Stimulated activated CD8-positive, alpha-beta memory T cell treated with anti-CD3 and anti-CD28 coated beads, Interleukin-2, amount 100 ng/mL, for 1 hour (primary cell): ENCODE measurements at places on chromosomes 12 and 14.

DNA sequence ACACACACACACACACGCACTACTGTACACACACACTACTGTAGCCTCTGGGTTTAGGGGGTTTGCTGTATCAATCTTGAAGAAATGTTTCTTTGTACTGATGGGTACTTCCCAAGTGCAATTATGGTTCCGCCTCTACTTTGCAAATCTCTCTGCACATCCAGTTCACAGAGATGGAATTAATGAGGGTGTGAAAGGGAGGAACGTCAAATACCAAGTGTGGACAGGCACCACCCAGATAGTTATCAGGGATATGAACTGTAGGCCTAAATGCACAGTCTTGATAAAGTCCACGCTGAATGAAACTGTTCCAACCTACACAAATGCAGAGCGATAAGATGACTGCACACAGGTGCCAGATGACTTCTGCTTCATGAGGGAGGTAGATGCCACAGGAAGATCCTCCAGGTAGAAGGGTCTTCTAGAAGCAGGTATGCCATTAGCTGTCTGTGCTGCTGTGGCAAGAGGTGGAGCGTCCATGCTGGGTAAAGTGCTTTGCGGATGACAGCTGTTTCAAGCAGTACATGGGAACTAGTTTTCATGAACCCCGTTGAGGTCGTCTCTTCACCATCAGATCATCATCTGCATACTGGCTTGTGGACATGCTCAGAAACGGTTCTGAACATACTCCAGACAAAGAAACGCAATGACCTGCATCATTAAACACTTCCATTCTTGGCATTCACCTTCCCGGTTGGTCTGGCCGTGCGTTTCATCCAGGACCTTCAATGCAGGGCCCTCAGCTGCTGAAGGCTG, 314.3 kb upstream of the RTL1 start:
- no peak for DNase-seq

DNA sequence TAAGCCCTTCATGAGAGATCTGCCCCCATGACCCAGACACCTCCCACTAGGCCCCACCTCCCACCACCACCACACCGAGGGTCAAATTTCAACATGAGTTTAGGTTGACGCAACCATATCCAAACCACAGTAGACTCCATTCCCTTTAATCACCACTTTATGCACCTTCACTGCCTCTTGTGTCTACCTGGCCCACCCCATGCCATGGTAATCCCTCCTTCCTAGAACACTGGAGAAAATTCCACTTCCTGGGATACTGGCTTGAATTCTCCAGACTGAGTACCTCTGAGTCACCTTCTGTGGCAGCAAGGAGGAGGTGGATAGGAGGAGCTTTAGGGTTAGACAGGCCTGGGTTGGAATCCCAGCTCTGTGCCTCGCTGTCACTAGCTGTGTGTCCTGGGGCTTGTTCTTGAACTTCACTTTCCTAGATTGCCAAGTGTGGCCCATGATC, 26.1 kb upstream of the CIPC start:
- DNase-seq: no peak

DNA sequence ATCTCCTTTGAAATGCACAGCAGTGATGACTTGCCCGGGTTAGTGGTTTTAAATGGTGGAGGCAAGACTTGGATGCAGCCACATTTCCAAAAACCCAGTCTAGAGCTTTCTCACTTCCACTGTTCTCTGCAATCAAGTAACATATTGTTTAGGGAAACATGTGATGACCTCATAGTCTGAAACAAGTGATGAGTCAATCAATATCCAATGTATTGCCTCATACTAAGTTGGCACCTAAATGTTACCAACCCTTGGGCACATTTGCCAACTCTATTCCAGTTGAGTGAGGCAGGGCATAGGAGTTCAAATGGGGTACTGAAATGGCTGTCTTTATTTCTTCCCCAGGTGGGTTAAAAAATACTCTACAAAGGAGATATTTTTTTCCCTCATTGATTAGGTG, 1105.4 kb downstream of the VRK1 start:
- no peak for DNase-seq

DNA sequence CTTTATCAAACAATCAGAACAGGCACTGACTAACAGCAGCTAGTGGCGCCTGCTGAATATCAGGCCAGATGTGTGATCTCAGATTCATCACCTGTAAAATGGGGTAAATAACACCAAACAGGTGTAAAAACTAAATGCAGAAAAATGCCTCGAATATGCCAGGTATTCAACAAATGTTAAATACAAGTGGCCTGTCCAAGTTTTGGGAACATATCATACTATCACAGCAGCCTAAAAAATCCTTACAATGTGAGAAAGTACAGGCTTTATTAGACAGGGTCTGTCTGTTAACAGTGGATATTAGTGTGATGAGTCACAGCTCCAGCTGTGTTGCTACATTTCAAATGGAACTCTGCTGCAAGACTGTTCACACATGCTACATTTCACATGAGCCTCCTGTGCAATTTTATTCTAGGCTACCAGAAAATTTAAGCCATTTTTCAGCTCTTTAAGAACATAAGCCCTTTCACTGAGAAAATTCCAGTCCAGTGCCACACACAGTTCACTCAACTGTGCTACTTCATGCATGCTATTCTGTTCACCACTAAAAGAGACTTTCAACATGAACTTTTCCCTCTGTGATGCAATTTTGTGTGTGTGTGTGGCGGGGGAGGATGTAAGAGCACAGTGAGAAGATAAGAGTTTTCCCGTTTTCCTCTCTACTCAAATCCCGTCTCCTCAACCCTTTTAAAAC, 56.7 kb downstream of the MSRB3 start:
- no peak for DNase-seq

- no peak for DNase-seq
These were observed 17.5 kb downstream of the GSTZ1 start for GRCh38 chr14:77338302-77338701.

- DNase-seq: no peak
These were observed 30.7 kb upstream of the BCL7A start for GRCh38 chr12:121990692-121991603.

GRCh38 chr12:13948621-13949020, 32.8 kb downstream of the GRIN2B start:
- DNase-seq: no peak

DNA sequence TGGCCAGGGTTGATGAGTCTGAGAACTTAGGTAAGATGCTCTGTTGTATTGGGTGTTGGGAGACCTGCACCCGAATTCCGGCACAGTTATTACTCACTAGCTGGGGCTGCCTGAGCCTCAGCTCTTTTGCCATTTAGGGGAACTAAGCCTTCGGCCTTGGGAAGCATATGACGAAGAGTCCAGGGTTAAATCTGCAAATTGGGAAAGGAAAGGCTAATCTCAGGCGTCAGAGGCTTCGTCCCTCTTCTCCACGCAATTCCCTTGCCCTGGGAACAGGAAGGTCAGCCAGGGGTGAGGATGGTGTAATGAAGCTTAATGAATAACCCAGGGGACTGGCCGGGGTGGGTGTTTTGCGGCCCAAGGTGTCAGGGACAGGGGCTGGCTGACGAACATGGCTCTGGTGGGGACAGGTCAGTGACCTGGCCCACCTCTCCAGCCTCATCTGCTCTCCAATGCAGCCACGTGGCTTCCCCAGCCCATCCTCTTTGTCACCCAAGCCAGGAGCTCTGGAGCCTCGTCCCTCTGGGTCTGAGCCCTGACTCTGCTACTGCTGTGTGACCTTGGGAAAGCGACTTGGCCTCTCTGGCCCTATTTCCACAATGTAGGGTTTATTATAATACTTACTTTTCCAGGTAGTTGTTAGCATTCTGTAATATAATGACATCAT, 3.8 kb upstream of the SDSL start:
- no peak for DNase-seq

DNA sequence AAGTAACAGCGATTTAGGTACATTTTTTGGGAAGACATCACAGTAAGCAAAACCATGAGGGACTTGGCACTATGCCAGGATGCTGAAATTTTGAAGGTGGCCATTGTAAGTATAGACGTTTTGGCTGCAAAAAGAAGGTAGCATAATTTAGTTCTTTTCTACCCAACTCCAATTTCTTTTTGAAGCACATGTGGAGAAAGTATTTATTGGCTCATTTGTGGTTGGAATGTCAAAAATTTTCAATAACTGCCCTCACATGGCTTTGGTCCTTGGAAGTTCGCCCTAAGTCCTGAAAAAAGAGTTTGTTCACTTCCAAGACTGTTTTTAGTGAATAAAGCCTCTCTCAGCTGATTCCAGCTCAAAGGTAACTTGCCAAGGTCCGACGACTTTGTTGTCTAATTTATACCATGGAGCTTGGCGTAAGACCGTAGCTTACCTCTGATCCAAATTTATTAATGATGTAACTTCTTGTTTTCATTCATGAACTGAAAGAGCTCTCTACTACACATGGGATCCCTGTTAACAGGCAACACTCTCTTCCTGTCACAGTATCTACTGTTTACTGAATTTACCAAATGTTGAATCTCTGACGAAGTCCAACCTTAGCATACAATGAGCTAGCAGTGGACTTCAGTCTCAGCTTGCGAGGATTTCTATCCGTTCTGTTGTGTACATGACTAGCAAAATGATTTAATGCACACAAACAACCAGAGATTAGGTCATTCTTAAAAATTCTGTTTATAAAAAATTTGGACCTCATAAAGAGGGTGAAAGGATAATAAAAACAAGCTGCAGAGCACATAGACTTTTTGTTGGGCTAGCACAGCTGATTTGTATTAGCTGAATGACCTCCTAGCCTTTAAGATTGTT, 49.0 kb downstream of the MSRB3 start:
- no peak for DNase-seq

DNA sequence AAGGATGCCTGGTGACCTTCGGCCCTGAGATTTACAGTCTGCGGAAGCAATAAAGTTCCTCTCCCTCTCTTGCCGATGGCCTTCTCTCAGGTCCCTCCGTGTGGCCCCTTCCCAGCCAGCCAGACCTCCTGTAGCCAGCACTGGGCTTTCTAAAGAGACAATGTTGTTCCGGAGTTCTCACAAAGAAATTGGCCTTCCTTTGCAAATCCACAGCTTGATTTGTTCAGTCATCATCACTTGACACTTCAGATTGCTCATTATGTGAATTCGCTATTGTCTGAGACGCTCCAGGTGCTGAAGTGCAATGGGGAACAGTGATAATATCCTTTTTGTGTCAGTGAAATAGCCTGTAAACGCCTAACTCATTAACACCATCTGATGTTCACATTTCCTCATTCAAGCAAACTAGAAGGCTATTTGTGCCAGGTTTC, 43.7 kb upstream of the GPHB5 start:
- DNase-seq: no peak
